ENCODE measurements at places on chromosomes 1 and 21. TPM values are rescaled to one million over a fixed set of nuclear protein-coding genes. Genes with fewer than 3 reads are reported as not detected.

ATP1A4 gene
- 0.32 TPM for total RNA-seq

DNA sequence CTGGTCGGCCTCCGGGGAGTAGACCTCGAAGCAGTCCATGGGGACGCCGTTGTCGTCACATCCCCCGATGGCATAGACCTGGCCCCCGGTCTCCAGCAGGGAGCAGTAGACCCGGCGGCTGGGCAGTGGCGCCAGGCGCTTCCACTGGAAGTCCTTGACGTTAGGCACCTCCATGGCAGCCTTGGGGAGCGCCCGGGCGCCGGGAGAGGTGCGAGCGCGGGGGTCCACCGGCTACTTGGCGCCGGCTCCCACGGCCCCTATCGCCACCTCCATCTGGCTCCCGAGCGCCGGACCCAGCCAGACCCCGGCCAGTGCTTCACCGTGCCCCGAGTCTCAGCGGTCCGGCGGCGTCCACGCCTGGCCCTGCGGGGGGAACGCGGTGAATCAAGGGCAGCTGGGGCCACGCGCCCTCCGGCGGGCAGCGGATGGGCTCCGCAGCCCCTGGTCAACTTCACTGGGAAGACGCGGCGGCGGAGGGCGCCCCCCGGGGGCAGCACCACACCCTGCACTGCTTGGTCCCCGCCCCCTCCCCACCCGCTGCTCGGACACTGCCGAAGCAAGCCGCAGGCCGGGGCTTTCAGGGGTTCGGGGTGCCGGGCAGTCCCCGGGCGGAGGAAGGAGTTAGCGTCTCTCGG is 13.2 kb downstream of the KLHDC8A start:
- ATAC-seq: no peak

DNA sequence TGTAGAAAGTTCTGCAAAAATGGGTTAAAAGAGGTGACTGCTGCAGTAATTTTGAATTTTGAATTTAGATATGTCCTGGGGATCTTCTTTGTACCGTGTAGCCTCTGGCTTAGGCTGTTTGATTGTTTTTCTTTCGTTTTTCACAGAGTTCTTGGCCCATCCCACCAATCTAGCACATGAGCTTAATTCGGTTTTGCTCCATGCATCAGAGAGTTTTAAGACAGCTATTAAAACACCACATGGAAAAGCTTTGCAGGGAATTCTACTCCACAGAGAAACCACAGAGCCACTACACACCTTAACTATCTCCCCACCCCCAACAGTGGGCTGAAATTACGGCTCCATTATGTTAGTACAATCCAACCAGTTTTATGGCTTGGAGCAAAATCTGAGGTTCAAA is 25.5 kb downstream of the SPAG17 start:
- ATAC-seq: peak; percentile 73

DNA sequence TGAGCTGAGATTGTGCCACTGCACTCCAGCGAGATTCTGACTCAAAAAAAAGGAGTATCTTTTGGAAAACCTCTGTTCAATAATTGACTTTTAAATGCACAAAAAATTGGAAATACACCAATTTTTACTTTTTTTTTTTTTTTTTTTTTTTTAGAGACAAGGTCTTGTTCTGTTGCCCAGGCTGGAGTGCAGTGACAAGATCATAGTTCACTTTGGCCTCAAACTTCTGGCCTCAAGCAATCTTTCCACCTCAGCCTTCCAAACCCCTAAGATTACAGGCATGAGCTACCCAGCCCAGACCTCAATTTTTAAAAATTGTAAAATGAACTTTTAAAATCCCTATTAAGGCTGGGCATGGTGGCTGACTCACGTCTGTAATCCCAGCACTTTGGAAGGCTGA is 30.8 kb downstream of the NEK2 start:
- ATAC-seq: no peak

SLC25A33 gene
- 13.3 TPM for total RNA-seq

- no peak for ATAC-seq
These were observed 72.8 kb upstream of the CD55 start for GRCh38 chr1:207248544-207249198.

CD1E gene
- total RNA-seq: not detected

DNA sequence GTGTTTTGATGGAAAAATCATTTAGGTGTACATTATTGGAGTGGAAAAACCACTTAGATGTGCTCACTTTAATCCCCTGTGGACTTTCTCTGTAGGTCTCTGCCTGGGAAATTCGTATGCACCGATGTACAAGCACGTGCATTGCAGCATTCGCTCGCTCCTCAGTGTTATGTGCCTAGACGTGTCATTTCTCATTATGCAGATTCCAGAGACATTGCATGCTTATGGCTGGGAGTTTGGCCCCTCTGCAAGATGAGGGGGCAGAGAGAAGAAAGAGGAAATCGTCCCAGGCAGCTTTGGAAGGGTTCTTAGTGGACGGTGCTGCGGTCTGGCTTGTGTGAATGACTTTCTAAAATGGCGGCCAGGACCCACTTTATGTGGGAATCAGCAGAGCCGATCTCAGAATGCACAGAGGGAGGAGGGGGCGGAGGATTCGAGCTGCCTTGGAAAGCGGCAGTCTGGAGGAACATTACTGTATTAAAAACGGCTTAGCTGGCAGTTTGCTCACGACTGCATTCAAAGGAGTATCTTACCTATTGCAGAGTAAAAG is 2.3 kb downstream of the SPEN start:
- peak; percentile 36 for ATAC-seq

DNA sequence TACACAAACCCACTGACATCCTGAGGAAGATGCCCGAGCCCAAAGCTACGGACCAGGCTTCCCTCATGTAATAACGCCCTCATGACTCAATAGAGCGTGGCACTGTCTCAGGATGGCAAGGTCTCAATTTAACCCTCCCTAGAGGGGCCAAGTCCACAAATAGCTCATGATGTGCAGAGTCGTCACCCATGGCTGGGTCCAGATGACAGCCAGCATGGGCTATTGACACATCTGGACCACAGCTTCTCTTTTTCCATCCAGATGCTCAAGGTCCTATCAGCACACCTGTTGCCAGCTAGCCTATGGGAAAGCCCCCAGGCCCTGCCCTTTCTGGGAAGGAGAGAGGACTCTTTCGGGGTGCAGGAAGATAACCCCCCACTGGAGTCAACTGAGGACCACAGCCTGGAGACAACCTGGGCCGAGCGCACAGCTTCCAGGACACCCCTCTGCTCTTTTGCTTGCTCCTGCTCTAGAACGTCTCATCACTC is 2.8 kb downstream of the LAPTM5 start:
- no peak for ATAC-seq

DNA sequence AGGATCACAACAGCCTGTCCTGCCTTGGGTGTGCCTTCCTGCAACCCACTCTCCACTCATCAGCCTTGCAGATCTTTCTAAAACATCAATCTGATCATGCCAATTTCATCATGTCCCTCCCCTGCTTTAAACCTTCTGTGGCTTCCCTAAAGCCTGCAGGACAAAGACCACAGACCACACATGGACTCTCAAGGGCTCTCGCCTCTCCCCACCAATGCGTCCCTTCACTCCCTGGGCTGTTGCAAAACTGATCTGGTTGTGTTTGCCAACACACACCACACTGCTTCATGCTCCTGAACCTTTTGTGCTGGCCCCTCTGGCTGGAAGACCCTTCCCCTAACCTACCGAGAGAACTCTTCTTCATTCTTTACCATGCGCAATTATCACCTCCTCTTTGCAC is 72.4 kb downstream of the ITPKB start:
- ATAC-seq: no peak

DNA sequence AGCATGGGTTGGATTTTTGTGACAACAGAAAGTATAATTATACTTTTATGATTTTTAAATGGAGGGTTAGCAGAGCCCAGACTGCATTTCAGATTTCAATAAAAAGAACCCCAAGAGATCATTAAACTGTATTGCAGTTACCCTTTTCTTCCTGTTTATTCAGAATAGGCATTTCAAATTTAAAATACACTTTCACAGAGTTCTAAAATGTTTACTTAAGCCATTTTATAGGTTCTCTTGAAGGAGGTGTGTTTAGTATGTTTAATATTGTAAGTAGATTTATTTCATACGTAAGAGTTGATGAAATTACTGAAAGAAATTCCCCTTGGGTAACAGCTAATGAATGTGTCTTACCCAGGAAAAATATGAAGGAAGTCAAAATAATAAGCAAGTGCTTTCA is 17.4 kb downstream of the UAP1 start:
- ATAC-seq: no peak

C1orf216 gene
- total RNA-seq: 11.1 TPM

PAX7 gene
- total RNA-seq: 0.10 TPM

DNA sequence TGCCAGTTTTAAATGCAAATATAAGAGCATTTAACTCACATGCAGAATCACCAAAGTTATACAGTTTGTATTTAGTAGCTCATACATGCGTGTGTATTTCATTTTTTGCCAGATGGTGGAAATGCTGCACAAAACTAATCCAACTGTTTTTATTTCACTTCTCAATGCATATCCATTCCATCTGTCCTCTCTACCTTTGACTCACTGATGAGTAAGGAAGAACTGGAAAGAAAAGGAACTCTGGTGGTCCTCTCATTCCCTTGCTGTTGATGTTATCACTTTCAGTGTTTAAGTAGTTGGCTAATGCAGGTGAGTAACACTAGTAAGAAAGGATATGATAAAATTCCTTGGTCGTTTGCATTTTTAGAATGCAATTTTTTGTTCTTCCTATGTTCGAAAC is 5.7 kb upstream of the SLC1A7 start:
- no peak for ATAC-seq

- peak; percentile 60 for ATAC-seq
These were observed 71.0 kb downstream of the PDE9A start for GRCh38 chr21:42724226-42724920.

GRCh38 chr1:231419147-231419546 is 2.9 kb downstream of the EGLN1 start:
- ATAC-seq: no peak

VANGL2 gene
- total RNA-seq: 0.48 TPM

GRCh38 chr1:23807453-23807852 is 6.9 kb upstream of the GALE start:
- no peak for ATAC-seq

ACKR1 gene
- 23.3 TPM for total RNA-seq

DNA sequence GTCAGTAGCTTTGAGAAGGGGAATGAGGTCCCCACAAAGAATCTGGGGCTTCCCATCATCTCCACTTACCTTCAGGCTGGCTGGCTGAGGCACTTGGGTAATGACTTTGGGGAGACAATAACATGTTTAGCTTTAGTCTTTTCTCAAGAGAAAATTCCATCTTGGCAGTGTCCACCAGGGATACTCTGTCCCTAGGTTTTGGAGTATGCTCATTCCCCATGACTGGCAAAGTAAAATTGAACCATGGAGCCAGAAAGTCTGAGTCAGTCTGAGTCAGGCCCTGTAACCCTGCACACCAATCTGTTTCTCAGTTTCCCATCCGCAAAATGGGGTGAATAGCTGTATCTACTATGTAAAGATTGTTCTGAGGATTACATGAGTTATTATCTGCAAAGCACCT is 28.2 kb downstream of the RUNX1 start:
- no peak for ATAC-seq

LCE3E gene
- total RNA-seq: not detected

OR10J1 gene
- not detected for total RNA-seq

SIK1 gene
- not detected for total RNA-seq

GRCh38 chr1:7196036-7196911 is 411.0 kb downstream of the CAMTA1 start:
- ATAC-seq: peak; percentile 92

DNA sequence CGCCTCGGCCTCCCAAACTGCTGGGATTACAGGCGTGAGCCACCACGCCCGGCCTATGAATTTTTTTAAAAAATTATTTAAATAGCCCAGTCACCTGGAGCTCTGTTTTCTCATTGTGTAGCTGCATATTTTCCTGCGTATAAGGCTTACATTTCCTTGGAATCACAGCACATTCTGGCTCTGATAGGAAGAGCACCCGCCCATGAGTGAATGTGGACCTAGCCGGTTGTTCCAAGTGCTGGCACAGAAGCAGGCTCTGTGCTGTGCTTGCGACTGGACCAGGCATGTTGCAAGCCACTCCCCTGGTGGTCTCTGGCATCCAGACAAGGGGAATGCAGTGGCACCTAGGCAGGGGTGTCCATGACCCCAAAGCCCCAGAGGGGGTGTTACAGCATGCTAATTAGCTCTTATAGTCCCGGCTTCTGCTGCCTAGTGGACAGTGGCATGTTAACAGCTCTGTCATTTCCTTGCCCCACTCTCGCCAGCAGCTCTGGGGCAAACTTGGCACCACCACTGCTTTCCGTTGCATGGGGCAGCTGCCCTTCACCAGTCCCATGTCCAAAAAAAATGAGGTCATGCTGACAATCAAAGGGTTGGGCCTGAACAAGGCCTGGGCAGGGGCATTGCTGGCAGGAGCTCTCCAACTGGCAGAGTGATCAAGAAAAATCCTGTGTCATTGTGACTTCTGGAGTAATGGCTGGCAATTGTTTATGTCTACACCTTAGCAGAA is 5.2 kb upstream of the VTCN1 start:
- ATAC-seq: no peak

FYB2 gene
- 0.57 TPM for total RNA-seq

TDRD10 gene
- 2.6 TPM for total RNA-seq

BSND gene
- total RNA-seq: 0.38 TPM

DNA sequence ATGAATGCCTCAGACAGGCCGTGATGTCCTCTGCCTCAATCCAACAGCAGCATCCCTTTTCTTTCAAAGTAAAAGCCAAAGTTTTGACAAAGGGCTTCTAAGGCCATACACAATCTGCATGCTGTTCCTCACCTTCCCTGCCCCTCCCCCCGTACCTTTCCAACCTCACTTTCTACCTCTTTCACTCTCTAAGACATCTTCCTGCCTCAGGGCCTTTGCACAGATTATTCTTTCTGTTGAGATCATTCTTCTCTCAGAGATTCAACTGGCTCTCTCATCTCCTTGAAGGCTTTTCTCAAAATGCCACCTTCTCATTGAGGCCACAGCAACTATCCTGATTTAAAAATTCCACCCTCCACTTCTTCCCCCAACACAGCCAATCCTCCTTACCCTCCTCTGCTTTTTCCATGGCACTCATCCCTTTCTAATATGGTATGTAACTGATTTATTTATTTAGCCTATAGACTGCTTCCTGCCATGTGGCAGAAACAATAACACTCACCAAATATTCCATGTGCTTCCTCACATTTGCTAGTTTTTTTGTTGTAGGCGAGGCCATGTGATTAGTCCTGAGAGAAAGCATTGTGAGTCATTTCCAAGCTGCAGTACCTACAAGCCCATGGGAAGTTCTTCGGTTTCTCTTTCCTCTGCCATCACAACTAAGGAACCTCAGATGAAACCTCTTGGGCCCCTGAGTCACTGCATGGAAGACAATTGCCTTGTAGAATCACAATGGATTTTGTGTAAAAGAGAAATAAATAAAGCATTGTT is 58.7 kb upstream of the GADD45A start:
- peak; percentile 75 for ATAC-seq

- ATAC-seq: no peak
These were observed 200.4 kb upstream of the FGGY start for GRCh38 chr1:59096501-59096900.
